ENCODE measurements at places on chromosomes 12 and 14. TPM values are rescaled to one million over a fixed set of nuclear protein-coding genes. Genes with fewer than 3 reads are reported as not detected.

The GPRC5D gene
- 0.67 TPM for total RNA-seq

DNA sequence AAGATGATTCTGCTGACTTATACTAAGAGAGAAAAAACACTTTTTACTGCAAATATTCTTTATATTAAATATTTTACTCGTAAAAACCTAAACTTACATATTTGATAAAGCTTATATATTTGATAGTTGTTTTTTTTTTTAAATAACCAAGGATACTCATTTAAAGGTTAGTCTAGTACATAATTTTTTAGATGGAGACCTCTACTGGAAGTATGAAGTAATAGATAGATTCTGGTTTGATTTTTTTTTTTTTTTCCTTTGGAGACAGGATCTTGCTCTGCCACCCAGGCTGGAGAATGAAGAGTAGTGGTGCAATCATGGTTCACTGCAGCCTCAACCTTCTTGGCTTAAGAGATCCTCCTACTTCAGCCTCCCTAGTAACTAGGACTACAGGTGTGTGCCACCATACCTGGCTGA, 16.4 kb downstream of the ARID2 start:
- DNase-seq: no peak

DNA sequence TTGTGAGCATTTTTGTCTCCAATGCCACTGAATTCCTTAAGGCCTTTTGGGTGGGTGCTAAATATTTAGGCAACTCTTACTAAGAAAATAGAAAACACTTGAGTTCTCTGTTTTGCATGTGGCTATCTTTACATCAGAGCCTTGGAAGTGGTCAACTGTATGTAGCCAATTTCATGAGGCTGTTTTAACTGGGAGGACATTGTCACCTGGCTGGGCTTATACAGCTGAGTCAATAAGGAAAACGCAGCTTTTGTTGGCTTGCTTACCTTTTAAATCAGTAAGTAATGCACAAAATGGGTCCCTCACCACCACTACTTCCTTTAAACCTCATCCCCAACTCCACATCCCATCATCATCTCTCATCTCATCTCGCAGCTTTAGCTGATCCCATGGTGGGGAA, 194.3 kb downstream of the RGS6 start:
- DNase-seq: no peak

GRCh38 chr12:45503899-45504298, 225.6 kb upstream of the ARID2 start:
- no peak for DNase-seq

The OR4K1 gene
- total RNA-seq: not detected

- DNase-seq: no peak
Observed at GRCh38 chr14:99515301-99516155, 34.3 kb downstream of the CCNK start.

DNA sequence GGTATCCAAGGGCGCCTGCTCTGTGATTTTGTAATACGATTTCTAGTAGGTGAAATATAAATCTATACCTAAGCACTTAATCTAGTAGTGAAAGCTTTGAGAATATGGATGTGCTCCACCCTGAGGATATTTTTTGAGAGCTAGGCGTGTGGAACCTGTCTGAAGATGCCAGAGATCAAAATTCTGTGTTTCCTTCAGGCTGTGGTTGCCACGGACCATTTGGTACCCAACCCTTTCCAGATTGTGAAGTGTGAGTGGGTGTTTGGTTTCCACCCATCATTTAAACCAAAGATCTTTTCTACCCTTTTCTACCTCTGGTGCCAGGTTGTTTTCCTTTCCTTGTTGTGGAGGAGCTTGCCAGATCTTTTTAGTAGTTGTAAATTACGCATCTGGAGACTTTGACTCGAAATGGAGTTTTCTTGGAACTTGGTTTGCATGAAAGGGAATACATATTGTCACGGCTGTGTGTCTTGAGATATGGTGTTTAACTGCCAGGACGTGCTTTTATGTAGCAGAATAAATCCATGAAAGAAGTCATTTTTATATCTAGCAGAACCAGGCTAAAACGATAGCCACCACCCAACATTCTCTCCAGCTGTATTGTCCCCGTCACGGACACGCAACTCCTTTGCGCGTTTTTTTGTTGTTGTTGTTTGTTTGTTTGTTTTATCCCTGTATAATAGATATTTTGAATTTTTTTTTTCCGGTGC, 2.2 kb downstream of the LRFN5 start:
- no peak for DNase-seq

DNA sequence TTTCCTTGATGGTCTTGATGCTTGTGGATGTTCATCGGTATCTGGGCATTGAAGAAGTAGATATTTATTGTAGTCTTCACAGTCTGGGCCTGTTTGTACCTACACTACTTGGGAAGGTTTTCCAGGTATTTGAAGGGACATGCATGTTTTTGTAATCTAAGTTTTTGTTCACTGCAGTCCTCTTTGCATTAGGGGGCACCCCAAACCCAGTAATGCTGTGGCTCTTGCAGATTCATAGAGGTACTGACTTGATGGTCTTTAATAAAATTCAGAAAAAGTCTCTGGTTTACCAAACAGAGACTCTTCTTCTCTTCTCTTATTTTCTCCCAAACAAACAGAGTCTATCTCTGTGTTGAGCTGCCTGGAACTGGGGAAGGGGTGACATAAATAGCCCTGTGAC, 150.9 kb upstream of the SLC16A7 start:
- peak; percentile 15 for DNase-seq

DNA sequence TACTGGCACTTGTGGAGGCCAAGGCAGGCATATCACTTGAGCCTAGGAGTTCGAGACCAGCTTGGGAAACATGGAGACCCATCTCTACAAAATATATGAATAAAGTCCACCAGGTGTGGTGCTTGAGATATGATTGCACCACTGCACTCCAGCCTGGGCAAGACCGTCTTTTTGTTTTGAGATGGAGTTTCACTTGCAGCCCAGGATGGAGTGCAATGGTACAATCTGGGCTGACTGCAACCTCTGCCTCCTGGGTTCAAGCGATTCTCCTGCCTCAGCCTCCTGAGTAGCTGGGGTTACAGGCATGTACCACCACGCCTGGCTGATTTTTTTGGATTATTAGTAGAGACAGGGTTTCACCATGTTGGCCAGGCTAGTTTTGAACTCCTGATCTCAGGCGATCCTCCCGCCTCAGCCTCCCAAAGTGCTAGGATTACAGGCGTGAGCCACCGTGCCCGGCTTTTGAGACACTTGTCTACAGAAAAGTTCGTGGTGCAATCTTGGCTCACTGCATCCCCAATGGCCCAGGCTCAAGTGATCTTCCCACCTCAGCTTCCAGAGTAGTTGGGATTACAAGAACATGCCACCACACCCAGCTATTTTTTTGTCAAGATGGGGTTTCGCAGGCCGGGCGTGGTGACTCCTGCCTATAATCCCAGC, 16.3 kb upstream of the ATP5F1B start:
- no peak for DNase-seq

DNA sequence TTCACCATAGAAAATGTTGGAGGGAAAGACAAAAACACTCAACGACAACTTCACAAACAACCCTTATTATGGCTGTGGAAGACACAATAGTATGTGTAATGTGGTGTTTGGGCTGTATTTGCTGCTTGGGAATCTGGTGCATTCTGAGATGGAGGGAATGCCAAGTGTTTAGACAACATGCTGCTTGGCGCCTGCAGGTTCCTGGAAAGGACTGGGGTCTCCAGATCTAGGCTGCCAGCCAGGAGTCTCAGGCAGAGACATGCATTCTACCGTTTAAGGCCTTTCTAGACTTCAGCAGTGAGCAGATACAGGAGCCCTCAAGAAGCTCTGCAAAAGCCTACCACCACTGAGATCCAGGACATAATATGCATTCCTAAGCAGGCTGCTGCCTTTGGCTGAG, 418.7 kb downstream of the NRXN3 start:
- no peak for DNase-seq

DNA sequence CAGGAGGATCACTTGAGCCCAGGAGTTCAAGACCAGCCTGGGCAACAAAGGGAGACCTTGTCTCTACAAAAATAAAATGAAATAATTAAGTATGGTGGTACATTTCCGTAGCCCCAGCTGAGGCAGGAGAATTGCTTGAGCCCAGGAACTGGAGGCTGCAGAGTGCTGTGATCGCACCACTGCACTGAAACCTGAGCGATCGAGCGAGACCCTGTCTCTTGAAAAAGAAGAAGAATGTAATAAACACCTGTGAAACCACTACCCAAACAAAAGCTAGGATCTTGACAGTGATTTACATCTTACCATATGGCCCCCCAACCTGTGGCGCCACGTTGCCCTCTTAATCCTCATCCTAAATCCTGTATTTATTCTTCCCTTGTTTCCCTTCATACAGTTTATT, 5.7 kb upstream of the DTX1 start:
- DNase-seq: no peak

DNA sequence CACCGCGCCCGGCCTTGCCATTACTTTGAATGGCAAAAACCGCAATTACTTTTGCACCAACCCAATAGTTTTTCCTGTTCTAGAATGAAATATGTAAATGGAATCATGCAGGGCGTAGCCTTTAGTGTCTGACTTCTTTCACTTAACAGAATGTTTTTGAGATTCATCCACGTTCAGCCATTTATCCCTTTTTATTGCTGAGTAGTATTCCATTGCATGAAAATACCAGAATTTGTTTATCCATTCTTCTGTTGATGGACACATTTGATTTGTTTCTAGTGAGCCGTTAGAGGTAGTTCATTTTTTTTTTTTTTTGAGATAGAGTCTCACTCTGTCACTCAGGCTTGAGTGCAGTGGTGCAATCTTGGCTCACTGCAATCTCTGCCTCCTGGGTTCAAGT, 90.6 kb downstream of the SLC25A47 start:
- DNase-seq: no peak

The AQP2 gene
- not detected for total RNA-seq

- DNase-seq: peak; percentile 78
Observed at GRCh38 chr12:62192180-62192902, 67.9 kb upstream of the USP15 start.

DNA sequence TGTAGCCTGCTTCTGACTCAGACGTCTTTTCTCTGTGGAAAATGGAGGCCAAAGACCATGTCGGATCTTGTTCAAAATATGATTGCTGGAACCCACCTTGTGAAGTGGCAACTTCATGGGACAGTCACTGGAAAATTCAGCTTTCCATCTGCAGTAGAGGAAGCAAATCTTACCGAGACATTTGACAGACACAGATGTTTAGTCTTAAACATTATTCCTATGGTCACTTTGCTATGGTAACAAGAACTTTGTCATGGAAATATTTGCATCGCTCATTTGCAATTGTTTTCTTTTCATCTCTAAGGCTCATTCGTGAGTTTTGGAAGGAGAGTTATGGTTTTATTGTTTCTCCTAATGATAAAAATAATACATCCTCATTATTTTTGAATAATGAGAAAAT, 98.3 kb upstream of the HIF1A start:
- no peak for DNase-seq

GRCh38 chr12:20398686-20399085, 30.3 kb downstream of the PDE3A start:
- DNase-seq: no peak

GRCh38 chr14:94621358-94622134, 9.4 kb downstream of the SERPINA3 start:
- DNase-seq: no peak

The KRT73 gene
- 8.2 TPM for total RNA-seq

GRCh38 chr12:124224535-124225110, 70.3 kb upstream of the RFLNA start:
- no peak for DNase-seq

GRCh38 chr12:25977047-25977446, 18.6 kb downstream of the RASSF8 start:
- no peak for DNase-seq

The SLC16A7 gene
- 46.7 TPM for total RNA-seq

GRCh38 chr12:65742018-65743010, 82.0 kb upstream of the HMGA2 start:
- DNase-seq: no peak

The CRIP2 gene
- 1.8 TPM for total RNA-seq

DNA sequence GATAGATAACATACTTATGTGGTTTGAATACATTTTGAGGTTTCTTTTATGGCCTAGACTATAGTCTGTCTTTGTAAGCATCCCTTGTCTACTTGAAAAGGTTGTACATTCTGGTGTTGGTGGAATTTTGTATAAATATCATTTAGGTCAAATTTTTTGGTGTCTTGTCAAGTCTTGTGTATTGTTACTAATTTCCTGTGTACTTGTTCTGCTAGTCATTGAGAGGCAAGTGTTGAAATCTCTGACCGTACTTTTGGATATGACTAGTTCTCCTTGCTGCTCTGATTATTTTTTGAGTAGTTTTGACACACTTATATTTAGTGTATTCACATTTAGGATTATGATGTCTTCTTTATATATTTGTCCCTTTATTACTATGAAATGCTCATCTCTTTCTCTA, 219.6 kb downstream of the CCDC91 start:
- DNase-seq: no peak

- DNase-seq: no peak
Observed at GRCh38 chr12:123107926-123108681, 42.8 kb downstream of the PITPNM2 start.

- no peak for DNase-seq
Observed at GRCh38 chr12:52608161-52608560, 6.9 kb upstream of the KRT72 start.

The KRT75 gene
- total RNA-seq: not detected

DNA sequence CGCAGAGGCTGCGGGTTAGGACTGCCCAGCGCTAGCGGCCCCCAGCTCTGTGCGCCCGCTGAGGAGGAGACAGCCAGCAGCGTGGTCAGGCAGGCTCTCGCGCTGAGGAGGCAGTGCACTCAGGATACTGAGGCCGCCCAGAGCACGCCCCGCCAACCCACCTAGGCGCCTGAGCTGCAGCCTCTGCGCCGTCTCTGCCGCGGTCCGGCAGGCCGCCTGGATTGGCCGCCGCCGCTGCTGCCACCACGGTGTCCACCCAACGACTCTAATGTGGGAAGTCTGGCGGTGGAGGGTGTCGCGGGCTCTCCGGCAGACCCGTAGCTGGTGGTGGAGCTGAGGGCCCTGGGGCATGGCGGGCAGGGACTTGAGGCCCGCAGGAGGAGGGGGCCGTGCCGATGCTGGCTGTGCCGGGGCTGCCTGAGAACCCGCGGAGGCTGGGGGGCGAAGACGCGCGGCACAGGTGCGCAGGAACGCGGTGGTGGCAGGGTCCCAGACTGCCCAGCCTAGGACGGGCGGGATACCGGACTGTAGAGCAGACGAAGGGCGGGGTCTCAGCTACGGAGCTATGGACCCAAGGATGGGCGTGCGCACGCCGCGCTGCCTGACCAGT, 69.9 kb downstream of the ASCL4 start:
- no peak for DNase-seq

DNA sequence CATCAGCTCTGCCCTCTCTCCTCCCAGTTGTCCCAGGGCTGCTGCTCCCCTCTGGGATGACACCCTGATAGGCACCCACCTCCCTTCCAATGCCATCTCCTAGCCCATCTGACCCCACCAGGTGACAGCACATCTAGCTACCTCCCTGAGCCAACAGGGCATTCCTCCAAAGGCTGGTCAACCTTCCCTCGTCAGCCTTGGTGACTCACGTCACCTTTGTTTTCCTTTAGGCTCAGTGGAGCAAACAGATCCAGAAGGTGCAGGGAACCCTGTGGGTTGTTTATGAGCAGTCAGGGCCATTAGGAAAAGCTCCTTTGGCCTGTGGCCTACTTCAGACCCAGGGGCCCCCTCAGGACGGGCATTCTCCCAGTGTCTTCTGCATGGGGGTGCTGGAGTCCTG, 32.4 kb downstream of the PIGH start:
- DNase-seq: no peak

GRCh38 chr12:104974626-104975290, 11.4 kb upstream of the NOPCHAP1 start:
- no peak for DNase-seq

All from activated CD4-positive, alpha-beta T cell treated with anti-CD3 and anti-CD28 coated beads, Interleukin-2, amount 10 ng/mL, durations not matched to agents 7 days and 5 days (primary cell).